Effector CD4-positive, alpha-beta T cell (primary cell): ENCODE measurements at places on chromosomes 2 and 18.

GRCh38 chr2:37767959-37768925, 96.8 kb upstream of the CDC42EP3 start:
- DNase-seq: no peak

DNA sequence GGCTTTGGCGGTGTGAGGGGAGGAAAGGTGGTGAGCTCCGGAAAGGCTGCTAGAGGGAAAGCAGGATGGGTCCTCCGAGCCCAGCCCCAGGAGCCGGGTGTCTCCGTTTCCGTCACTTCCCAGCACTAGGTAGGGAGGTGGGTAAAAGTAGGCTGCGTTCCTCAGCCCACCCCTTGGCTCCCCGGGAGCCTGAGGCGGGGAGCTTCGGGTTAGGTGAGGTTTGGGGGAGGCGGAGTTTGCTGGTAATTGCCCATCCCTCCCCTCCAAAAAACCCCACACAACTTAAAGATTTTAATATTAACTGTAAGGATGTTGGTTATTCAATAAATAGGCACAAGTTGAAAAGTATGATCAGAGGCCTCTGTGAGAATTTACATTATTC, 552 bp upstream of the ATF2 start:
- no peak for DNase-seq

DNA sequence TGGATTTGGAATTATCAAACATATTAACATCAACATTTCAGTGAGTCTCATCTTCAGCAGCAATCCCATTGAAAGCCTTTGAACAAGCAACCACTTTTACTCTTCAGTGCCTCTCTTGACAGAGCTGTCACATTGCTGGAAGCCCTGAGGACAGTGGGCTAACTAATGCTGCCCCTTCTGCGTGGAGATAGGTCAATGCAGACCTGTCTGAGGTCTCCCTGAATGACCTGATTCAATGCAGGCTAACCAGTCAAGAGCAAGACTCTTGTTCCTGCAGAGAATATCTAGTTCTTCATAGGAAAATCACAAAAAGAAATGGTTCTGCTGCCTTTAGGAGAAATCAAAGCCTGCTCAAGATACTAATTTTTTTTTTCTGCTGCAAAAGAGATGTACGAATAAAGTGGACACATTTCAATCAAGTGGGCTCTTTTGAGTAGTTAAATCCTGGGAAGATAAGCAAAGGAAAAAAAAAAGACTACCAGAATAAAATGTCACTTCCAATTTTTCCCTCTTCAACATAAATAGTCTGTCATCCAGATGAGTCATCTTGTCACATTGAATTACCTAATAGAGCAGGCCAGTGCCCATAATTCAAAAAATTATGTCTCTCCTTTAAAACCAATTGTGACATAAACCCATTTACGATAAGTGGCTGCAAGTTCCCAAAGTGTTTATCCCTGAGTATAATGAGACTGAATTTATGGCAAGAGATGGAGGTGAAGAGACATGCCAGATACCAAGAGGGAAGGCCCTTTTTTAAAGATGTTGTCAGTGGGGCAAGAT, 1269.0 kb upstream of the DDX18 start:
- DNase-seq: no peak

GRCh38 chr18:25454270-25454659, 102.3 kb upstream of the ZNF521 start:
- no peak for DNase-seq

- no peak for DNase-seq
These were observed 64.6 kb downstream of the SPTBN1 start for GRCh38 chr2:54520687-54521086.

GRCh38 chr18:62088156-62088555, 98.7 kb downstream of the PIGN start:
- DNase-seq: no peak

GRCh38 chr18:46439037-46439436, 218.0 kb downstream of the LOXHD1 start:
- DNase-seq: no peak

- no peak for DNase-seq
These were observed 568 bp downstream of the RAB31 start for GRCh38 chr18:9708434-9709303.

DNA sequence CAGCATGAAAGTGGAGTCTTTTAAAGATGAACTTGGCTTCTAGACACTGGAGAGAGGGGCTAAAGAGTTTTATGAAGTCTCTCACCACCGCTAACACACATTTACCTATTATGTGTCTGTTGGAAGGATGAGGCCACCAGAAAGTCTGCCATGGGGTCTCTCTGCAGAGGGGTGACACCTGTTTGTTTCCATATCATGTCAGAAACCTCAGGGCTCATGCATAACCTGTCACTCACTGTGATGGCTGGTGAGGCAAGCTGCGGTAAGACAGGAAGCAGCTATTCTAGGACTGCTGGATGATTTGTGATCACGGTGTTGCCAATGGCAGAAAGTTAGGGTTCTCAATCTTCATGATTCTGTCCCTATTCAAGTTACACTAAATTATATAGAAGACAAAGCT, 60.8 kb upstream of the DNMT3A start:
- DNase-seq: no peak

- DNase-seq: no peak
These were observed 113.4 kb downstream of the MIB1 start for GRCh38 chr18:21853775-21854552.
